ENCODE measurements at places on chromosomes 1 and 21.

GRCh38 chr1:207649865-207650580 lies 5.1 kb downstream of the CR1L start:
- no peak for DNase-seq

DNA sequence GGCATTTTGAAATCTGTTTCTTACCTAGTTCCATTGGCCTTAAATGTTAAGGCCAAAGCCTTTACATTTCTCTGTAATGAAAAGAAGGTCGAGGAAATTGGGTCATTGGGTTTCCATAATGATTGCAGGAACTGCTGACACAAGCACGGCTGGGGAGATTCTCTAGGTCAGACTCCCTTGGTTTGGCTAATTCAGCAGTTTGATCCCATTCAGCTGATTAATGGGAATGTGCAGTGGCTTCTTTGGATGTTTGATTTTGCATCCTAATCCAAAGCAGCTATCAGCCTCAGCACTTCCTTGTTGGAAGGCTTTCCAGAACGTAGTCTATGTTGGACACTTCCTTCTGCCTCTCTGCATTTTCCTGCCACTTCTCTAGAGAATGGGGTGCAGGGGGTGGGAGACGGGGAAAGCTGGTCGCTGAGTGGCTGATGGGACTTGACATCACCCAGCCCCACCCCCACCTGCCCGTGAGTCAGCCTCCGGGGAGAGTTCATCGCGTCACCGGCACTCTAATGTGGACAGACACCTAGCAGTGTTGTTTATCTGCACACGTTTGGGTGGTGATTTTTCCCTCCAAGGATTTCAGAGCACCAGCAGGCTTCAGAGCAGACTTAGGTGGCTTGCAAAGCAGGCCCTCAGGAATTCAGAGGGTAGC lies 5.4 kb downstream of the PSEN2 start:
- DNase-seq, result no peak

DNA sequence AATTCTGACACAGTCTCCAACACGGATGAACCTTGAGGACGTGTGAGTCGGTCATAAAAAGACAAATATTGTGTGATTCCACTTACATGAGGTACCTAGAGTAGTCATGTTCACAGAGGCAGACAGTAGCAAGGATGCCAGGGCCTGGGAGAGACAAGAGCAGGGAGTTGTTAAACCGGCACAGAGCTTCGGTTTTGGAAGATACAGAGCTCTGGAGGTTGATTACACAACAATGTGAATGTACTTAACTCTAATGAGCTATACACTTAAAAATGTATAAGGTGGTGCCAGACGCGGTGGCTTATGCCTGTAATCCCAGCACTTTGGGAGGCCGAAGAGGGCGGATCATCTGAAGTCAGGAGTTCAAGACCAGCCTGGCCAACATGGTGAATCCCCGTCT lies 37.8 kb upstream of the NEK2 start:
- no peak for DNase-seq

- no peak for DNase-seq
Measured at GRCh38 chr1:3393024-3393986, 61.2 kb upstream of the ARHGEF16 start.

- DNase-seq, result no peak
Measured at GRCh38 chr21:46264690-46265144, 20.7 kb downstream of the MCM3AP start.

DNA sequence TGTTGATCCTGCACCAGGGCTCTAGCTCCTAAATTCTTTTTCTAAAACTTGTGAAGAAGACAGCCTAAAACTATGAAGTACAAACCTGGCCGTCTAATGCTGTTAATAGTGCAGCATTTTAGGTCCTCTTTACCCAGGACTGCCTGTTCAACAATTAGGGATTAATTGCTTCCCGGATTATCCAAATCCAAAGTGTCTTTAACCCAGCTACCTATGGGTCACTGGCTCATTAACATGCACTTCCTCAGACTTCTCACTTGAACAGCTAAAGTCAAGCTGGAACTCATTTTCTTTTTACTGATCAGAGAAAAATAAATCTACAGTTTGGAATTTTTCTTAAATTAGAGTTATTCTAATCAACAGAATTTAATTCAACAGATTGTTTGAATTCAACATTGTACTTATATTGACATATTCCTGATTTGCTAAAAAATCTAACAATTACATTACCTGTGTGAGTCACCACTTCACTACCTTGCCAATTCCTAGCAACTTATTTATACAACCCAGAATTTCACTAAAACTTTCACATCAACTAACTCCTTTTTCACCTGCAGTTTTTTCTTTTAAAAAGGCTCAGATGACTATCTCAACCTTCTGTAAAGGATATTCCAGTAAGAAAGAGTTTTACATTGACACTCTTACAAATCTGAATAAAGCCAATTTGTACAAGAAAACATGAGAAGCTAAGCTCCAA lies 3.3 kb downstream of the HNRNPU start:
- DNase-seq, result no peak

DNA sequence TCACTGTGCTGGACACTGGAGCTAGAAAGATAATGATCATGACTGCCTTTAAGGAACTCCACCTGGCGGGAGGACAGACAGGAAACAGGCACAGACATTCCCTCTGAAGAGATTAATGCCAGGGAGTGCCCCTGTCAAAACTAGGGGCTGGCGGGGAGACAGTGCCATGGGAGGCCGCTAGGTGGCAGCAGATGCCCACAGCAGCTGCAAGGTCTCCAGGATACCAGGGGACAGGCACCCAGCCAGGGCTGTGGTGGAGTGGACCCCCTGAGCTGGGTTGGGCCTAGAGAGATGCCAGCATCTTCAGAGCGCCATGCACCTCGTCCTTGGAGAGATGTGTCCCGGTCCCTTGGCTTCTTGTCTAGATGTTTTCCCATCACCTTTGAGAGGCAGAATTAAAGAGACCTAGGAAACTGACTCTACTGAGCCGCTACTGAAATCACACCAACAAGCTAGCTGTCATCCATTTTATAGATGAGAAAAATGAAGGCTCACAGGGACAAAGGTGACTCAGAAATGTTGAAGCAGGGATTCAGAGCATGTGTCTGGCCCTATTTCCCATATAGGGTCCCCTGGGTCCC lies 3.6 kb downstream of the REN start:
- peak; percentile 79 for DNase-seq

- DNase-seq, result no peak
Measured at GRCh38 chr1:154474802-154475201, 27.2 kb upstream of the TDRD10 start.

DNA sequence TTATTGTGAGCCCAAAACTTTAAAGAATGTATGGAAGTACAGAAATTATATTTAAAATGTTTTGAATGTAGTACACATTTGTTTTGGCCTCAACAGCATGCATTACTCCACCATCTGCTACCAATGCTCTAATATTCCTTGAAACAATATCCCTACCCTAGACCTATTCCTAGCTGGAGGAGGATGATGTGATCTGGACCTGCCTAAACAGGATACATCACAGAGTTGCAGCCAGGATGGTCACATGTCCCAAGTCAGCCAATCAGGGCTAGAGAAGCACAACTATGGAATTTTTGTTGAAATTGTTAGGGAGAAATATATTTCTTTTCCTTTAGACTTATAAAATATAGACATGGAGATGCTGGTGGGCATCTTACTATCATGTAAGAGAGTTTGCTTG lies 623.3 kb upstream of the NR5A2 start:
- DNase-seq, result no peak

GRCh38 chr1:14919751-14920150 lies 233.8 kb upstream of the TMEM51 start:
- no peak for DNase-seq

All from activated T-cell treated with anti-CD3 and anti-CD28 coated beads for 4 hours (primary cell).